ENCODE measurements at places on chromosomes 12 and 14.

GRCh38 chr12:7197841-7198240 is 8.4 kb downstream of the PEX5 start:
- no peak for DNase-seq

DNA sequence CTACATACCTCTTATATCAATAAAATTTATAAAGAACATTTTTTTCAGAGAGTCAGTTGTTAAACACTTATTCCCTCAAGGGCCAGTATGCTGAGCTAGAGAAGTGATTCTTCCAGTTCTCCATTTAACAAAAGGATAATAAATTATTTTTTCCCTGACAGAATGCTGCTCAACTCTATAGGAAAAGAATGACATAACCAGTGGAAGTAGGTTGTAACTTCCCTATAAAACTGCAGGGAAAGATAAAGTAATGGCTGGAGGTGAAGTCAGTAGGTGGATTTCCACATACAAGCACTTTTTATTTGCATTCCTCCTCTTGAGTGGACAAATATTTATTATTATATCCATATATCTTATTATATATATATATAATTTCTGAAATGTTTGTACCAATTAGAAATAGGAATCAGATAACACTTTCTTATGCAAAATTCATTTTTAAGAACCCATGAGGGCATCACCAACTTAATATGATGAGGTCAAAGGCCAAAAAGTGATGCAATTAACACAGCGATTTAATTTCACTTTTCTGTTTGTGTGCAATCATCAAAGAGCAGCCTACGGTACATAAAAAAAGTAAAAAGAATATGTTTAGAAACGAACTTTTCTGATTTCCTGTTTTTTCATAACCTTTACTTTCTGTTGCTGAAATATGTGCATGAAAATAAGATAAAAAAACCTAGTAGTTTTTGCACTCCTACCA is 175.3 kb downstream of the PRKD1 start:
- no peak for DNase-seq

DNA sequence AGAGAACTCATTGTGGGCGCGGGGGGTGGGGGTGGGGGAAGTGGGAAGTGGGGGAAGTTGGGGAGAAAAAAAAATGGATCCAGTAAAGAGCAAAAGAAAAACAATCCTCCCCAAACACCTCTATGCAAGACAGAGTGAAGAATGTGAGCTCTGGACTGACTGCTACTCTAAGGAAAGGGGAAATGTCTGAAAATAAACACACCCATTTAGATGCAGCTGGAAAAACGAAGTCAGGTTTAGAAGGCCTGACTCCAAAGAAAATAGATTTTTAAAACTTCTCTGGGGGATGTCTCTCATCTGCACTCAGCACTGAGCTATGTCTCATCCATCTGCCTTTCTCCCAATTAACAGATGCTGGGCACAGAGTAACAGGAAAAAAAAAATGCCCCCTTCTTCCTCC is 904.4 kb downstream of the GALC start:
- DNase-seq = no peak

GRCh38 chr12:115636546-115636945 is 640.9 kb downstream of the MED13L start:
- no peak for DNase-seq

DNA sequence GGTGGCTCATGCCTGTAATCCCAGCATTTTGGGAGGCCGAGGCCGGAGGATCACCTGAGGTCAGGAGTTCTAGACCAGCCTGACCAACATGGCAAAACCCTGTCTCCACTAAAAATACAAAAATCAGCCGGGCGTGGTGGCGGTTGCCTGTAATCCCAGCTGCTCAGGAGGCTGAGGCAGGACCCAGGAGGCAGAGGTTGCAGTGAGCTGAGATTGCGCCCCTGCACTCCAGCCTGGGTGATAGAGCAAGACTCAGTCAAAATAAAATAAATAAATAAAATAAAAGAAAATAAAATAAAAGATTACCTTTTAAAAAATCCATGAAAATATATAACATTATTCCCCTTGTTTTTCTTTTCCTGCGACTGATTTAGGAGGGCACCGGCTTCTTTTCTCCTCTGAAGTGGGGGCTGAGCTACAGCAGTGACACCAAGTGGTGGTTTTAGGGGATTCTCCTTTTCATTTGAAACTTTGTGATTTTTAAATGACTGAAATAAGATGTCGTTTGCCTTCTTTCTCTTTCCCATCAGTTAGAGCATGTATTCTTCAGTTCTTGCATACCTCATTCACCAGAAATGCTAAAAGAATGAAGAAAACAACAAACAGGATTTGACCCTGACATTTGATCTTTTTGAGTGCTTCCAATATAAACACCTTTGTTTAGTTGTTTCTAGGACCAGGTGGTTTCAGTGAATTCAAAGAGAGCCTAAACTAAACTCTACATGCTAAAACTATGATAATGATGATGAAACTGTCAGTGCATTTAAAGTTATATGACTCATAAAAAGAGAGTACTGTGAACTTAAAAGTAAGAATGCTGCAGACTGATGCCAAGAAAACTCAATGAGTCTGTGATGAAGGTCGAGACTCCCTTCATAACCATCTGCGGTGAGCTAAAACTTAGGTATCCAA is 22.6 kb upstream of the PKP2 start:
- no peak for DNase-seq

DNA sequence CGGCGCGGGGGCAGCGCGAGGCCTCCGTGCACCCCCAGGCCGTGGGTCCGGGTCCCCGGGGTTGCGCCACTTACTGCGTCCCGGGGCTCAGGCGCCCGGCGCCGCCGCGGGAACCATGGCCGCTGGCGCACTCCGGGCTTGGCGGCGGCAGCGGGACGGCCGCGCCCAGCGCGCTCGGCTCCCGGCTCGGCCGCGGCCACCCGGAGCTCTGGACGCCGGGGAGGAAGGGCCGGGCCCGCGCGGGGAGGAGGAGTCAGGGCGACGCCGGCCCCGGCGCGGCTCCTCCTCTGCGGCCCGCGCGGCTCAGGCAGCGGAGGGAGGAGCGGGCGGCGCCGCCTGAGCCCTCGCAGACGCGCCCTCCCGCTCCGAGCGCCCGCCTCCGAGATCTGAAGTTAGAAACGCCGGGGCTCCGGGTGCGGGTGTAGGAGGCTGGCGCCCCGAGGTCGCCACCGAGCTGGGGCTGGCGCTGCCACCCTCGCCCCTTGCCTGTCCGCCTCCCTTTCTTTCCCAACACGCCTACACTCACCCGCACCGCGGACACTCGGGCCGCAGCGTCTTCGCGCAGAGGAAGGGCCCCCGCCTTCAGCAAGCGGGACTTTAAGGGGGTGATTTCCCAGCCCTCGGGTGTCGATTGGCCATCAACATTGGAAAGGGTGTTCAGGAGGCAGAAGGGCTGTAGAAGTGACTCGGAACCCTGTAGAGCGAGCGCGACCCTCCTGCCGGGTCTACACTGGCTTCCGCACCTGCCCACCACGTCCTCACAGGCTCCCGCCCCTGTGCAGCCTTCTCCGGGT is at the start of gene NIN:
TSS of gene NIN (minus strand) at position 231 of the 794 bp plus-strand sequence. CDS start 9,106 bp downstream, outside the sequence.
- DNase-seq = peak; percentile 70

DNA sequence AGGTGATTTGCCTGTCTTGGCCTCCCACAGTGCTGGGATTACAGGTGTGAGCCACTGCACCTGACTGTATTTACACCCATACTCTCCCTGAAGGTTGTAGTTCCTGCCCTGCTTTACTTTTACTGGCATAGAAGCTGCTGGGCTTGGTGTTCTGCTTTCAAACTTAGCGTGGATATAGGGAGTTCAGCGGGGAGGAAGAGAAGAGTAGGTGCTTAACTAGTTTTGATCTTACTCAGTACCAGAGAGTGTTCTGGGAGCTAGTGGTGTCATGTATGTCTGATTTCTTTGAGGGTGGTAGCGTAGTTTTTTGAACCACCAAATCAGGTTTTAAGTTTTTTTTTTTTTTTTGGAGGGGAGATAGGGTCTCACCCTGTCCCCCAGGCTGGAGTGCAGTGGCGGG is 13.8 kb downstream of the RCOR1 start:
- peak; percentile 51 for DNase-seq

DNA sequence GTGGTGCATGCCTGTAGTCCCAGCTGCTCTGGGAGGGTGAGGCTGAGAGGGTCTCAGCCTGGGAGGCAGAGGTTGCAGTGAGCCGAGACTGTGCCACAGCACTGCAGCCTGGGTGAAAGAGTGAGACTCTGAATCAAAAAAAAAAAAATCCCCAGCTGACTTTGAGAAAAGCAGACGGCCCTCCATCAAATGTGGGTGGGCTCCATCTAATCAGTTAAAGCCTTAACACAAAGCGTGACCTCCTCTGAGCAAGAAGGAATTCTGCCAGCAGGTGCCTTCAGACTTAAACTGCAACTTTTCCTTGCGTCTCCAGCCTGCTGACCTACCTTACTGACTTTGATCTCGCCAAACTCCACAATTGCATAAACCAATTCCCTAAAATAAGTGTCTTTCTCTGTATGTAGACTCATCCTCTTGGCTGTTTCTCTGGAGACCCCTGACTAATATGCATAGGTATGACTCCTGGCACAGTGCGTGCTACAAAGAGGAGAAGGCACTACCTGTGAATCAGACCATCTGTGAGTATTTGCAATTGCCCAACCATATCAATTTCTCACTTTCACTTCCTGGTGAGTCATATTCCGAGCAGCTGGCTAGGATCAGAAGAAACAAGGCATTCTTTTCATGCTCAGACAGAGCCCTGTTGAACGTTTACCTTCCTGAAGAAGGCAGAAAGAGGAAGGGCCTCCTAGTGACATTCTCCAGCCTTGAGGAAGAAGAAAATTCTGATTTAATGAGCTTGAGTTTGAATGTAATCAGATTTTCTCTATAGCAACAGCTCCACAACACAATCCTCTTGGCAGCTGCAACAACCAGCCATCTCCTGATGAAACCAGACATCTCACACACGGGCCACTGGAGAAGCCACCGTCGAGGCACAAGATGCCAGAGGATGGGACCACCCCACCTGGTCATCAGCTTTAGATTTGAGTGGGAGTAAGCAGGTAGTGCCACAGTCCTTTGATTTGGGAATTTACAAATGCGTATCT is 54.3 kb downstream of the CLMN start:
- DNase-seq = peak; percentile 46

DNA sequence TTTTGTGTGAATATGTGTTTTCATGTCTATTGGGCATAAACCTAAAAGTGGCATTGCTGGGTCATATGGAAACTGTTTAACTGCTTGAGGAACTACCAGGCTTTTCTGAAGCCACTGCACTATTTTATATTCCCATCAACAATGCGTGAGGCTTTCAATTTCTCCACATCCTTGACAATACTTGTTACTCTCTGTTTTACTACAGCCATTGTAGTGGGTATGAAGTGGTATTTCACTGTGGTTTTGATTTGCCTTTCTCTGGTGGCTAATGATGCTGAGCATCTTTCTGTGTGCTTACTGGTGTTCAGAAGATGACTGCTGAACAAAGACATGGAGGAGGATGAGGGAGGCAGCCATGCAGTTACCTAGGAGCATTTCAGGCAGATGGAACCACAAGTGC is 13.2 kb upstream of the TDG start:
- no peak for DNase-seq

GRCh38 chr12:102903337-102904007 is 13.6 kb downstream of the PAH start:
- DNase-seq = no peak

DNA sequence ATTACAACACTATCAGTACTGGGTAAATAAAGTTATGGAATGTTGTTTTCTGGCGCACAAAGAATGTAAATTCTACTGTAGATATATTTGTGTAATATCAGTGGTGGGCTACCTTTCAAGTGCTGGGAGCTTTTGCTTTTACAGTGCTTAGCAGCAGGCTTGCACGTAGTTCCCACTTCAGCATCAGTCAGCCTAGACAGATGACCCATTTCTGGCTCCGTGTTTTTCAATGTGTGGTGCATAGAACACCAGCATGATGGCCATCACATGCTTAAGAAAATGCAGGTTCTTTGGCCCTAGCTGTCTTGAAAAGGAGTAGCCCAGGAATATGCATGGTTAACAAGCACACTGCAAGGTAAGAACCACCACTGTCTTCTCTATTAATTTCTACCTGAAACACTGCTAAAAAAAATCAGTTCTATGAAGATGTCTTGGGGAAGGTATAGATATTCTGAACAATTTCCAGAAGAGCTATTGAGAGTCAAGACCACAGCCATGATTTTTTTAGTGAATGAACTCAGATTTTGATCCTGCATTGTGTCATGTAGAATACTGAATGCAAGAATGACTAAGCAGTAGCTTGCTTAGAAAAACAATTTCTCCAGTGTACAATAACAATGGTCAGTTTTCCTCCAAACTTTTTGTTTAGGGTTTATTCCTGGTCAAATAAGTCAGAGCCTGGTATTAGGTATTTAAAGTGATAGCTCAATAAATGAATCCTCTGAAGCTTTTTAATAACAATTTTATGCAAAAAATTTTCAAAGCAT is 195.7 kb downstream of the AKAP6 start:
- DNase-seq = no peak

DNA sequence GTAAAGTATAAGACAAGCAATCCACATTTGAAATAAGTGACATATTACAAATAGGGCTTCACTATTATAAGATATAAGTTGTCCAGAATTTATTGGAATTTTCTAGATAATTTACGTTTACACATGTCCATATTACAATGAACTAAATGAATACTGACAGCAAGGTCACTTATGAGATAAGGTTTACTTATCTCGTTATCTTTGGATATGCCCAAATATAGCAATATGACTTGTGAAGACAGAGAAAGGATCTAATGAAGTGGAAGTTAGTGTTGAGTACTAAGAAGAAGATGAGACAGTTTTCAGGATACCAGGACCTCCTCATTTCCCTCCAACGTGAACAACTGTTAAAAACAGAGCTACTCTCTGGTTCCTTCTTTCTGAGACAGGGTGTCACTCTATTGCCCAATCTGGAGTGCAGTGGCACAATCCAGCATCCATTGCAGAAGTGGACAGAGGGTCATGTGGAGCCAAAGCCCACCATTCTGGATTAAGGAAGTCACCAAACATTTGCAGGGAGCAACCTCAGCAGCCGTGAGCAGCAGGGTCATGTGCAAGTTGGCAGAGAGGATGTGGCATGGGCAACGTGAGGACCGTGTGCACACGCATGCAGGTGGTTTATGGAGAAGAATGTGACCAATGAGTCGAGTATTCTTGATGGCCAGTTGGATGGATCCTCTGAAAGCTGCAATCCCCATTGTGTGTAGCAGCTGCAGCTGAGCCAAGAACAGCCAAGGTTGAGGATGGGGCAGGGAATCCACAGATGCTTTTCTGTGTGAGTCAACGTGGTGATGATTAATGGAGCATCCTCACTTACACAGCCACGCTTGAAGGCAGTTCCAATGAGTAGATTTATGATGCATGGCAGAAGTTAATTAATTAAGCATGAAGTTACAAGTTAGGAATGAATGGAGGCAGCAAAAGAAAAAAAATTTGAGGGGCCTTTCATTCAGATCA is 111.0 kb downstream of the BICD1 start:
- DNase-seq = no peak

GRCh38 chr12:52525661-52526499 is 5.7 kb upstream of the KRT5 start:
- DNase-seq = no peak

DNA sequence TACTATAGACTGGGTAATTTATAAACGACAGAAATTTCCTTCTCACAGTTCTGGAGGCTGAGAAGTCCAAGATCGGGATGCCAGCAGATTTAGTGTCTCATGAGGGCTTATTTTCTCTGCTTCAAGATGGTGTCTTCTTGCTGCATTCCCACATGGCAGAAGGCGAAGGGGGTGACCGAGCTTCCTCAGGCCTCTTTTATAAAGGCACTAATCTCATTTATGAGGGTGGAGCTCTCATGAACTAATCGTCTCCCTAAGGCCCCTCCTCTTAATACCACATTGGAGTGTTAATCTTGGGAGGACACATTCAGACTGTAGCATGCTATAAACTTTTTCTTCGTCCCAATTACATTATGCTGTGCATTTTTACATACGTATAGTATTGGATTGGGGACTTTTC is 200.4 kb upstream of the ARHGAP5 start:
- DNase-seq = no peak

All from GM18507 (cell line).